Ascending aorta (tissue), 2 donors: ENCODE measurements at places on chromosomes 16 and 17. TPM values are rescaled to one million over a fixed set of nuclear protein-coding genes. Genes with fewer than 3 reads are reported as not detected.

ZNF205 gene
- 49.8 TPM for total RNA-seq

- no peak for DNase-seq
Measured at GRCh38 chr17:6623941-6624340, 16.6 kb downstream of the KIAA0753 start.

- DNase-seq, result no peak
Measured at GRCh38 chr16:9077091-9077809, 14.2 kb upstream of the HAPSTR1 start.

GRCh38 chr17:51493206-51493605, 232.9 kb downstream of the UTP18 start:
- DNase-seq, result no peak

DNA sequence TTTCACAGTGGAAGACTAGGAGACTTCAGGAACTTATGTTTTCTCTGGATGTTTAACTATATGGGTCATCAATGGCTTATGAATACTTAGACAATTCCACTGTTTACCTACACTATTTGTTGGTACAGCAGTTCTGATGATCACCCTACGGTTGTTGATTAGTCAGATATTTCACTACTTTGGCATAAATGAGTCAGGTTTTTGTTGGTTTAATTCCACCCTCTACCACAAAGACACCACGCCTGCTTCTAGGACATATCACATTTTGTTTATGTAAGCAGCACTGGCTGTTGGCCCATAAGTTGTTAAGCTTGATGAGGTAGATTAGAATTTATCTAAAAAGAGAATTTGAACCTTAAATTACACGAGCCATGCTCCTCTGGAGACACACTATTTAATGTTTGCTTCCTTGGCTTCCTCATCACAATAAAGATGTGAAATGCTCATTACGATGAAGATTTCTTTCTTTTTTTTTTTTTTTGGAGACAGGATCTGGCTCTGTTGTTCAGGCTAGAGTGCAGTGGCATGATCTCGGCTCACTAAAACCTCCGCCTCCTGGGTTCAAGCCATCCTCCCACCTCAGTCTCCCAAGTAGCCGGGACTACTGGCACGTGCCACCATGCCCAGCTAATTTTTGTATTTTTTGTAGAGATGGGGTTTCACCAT, 4.3 kb downstream of the GDE1 start:
- DNase-seq, result no peak

ZC3H7A gene
- total RNA-seq, result 56.9 TPM

DNA sequence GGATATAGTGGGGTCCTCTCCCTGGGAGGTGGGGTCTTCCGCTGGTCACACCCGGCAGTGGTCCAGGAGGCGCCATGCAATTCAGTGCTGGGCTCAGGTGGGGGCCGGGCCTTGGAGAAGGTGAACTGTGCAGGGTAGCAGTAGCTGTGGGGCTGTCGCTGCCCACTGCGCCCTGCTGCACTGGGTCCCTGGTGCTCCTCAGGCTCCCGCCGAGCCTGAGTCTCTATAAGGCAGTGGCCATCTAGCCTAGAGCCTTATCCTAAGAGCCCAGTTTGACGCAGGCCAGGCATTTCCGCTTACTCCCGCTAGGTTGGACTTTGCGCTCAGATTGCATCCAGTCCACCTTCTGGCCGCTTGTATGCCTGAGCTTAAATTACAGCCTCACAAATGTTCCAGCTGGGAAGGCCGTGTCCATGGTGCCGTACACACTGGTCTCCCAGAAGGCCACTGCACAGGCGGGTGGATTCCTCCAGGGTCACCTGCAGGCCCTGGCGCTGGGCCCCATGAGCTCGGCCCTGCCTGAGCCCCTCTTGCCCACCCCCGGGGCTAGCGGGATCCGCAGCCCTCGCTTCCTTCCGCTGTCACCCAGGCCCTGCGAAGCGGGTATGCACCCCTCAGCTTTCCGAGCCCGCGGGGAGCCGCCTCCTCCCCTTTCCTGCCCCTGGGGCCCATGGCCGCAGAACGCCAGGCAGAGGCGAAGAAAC, 1762.2 kb downstream of the TP53TG3F start:
- DNase-seq, result no peak

GRCh38 chr17:77308861-77309726, 168.3 kb downstream of the SEC14L1 start:
- no peak for DNase-seq

- no peak for DNase-seq
Measured at GRCh38 chr17:596763-597644, 117.6 kb downstream of the VPS53 start.

GRCh38 chr16:1351215-1351581, 480 bp downstream of the TSR3 start:
- no peak for DNase-seq

GRCh38 chr16:81850197-81850944, 71.3 kb downstream of the PLCG2 start:
- no peak for DNase-seq

MT4 gene
- total RNA-seq, result not detected

DNA sequence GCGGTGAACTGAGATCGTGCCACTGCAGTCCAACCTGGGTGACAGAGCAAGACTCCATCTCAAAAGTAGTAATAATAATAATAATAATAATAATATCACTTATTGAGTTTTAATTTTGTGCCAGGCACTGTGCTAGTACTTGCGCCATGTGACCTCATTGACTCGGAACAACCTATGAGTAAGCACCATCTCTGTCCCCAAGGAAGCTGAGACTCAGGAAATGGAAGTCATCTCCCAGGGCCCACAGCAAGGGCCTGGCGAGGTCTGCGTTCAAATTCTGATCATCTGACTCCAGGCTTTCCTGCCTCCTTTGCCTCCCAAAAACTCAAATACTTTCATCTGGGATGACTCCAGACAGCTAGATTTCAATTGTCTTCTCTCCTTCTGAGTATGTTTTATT, 162.9 kb downstream of the SEC14L1 start:
- DNase-seq, result no peak

MAP1LC3B gene
- total RNA-seq, result 37.0 TPM

- no peak for DNase-seq
Measured at GRCh38 chr16:81094771-81095251, 1.4 kb downstream of the GCSH start.

EPX gene
- total RNA-seq, result not detected

DNA sequence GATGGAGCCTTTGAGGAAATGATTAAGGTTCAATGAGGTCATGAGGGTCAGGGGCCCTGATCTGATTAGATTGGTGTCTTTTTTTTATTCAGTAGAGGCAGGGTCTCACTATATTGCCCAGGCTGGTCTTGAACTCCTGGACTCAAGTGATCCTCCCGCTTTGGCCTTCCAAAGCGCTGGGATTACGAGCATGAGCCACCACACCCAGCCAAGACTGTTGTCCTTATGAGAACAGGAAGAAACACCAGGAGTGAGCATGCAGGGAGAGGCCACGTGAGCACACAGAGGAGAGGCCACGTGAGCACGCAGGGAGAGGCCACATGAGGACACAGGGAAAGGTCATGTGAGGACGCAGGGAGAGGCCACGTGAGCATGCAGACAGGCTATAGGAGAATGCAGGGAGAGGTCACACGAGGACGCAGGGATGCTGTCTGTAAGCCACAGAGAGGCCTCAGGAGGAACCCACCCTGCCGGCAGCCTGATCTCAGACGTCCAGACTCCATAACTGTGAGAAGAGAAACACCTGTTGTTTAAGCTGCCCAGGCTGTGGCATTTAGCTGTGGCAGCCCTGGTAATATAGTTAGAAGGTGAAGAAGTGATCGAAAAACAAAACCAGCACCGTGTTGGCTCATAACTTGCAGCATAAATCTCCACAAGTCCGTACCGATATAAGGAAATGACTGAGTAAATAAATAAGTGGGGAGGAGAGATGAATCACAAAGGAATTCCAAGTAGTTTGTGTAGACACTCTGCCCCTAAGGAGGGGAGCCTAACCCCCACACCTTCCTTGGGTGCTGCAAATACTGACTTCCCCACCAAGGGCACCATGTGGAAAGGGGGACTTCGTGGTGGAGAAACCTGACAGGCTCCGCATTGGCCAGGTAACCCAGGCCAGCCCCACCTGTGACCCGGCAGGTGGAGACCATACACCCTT, 14.6 kb upstream of the CSNK1D start:
- no peak for DNase-seq

TRIM16 gene
- 22.0 TPM for total RNA-seq

RCVRN gene
- not detected for total RNA-seq

SLC13A2 gene
- not detected for total RNA-seq

DNA sequence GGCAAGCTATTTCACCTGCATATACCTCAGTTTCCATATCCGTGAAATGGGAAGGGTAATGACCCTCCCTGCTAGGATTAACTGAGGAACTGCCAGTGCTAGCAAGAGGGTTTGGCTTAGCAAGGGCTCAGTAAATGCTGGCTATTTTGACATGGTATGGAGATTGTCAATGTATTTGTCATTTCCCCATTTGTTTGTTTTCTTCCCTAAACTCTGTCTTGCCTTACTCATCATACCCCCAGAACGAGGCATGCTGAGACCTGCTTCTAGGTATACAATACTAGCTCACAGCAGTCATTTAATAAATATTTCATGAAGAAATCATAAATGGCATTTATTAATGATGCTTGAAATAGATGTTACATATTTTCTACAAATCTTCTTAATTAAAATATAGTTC, 124.0 kb downstream of the DYNLRB2 start:
- DNase-seq, result no peak

- no peak for DNase-seq
Measured at GRCh38 chr17:68775969-68776368, 174.8 kb upstream of the FAM20A start.

- no peak for DNase-seq
Measured at GRCh38 chr17:57718878-57719277, 26.2 kb downstream of the CCDC182 start.

DNA sequence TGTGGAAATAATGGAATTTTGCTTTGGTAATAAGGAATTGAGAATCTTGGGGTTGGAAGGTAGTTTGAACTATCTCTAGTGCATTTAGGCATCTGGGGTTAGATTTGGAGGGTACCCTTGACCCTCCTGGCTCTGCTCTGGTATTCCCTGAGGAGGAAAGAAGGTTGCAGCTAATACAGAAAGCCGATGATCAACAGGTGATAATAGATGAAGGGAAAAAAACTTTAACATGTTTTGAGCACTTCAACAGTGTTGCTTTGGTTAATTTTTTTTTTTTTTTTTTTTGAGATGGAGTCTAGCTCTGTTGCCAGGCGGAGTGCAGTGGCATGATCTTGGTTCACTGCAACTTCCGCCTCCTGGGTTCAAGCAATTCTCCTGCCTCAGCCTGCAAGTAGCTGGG, 4.8 kb downstream of the KAT7 start:
- DNase-seq, result no peak

DNA sequence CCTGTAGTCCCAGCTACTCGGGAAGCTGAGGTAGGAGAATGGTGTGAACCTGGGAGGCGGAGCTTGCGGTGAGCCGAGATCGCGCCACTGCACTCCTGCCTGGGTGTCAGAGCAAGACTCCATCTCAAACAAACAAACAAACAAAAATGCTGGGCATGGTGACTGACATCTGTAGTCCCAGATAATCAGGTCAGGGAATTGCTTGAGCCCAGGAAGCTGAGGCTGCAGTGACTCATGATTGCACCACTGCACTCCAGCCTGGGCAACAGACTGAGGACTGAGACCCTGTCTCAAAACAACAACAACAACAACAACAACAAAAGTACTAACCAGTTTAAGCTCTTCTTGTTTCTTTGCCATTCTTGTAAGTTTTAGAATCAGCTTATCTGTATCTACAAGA, 383.0 kb upstream of the PMFBP1 start:
- no peak for DNase-seq

DNA sequence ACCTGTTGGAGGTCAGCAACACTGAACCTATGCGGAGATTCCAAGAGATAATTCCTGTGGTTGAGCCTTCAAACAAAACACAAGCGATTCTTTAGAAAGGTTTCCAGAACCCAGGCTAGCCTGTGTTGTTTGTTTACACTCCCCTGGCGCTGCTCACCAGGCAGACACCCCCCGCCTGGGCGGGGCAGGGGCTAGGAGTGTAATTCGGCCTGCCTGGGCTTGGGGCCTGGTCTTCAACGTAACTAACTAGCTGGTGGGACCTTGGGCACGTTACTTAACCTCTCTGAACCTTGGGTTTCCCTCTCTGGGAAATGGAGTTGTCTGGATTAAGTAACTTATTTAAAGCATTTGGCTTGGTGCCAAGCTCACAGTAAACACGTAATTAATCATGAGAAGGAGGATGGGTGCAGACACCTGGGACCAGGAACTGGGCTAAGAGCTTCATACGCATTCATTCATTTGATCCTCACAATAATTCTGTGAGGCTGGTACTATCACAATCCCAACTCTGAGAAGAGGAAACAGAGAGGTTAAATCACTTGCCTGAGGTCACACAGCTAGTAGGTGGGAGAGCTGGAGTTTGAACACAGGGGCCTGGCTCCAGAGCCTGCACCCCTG, 7.6 kb upstream of the ARHGAP27 start:
- DNase-seq, result no peak

IRX3 gene
- 0.11 TPM for total RNA-seq

- DNase-seq, result no peak
Measured at GRCh38 chr17:63191610-63192009, 225.6 kb downstream of the TANC2 start.

- no peak for DNase-seq
Measured at GRCh38 chr17:29588562-29589411, 661 bp downstream of the GIT1 start.

GRCh38 chr16:21186326-21186691, 25.1 kb downstream of the ZP2 start:
- DNase-seq, result no peak

GRCh38 chr17:29760279-29761039, 137.7 kb upstream of the CORO6 start:
- no peak for DNase-seq

DNA sequence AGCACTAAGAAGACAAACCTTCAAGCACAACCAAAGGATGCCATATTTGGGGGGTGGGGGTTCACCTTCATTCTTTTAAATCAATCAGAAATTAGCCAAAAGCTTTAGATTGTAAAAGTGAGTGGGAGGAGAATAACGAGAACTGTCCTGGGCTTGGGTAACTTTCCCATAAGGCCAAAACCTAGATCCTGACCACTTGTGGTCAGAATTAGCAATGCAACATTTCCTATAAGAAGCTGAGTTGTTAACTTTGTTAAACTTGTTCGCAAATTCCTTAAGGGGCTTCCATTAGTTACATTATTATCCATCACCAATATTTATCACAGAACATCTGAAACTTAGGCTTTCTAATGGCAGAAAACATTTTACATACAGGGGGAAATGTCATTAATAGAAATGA, 25.1 kb downstream of the STAT5B start:
- DNase-seq, result no peak

ATP2A3 gene
- 27.2 TPM for total RNA-seq
